ENCODE measurements at places on chromosomes 1 and 21. TPM values are rescaled to one million over a fixed set of nuclear protein-coding genes. Genes with fewer than 3 reads are reported as not detected.
A peak's percentile ranks its signal among the peaks of the same experiment; 100 is the strongest.

OR2L3 gene
- not detected for total RNA-seq

CRYZL1 gene
- total RNA-seq = 29.6 TPM

LIN28A gene
- not detected for total RNA-seq

CYP4Z1 gene
- total RNA-seq = not detected

GCSAML gene
- total RNA-seq = 3.5 TPM

LINGO4 gene
- total RNA-seq = not detected

HMGN2 gene
- 948 TPM for total RNA-seq

LGR6 gene
- 0.22 TPM for total RNA-seq

CYP2J2 gene
- 3.2 TPM for total RNA-seq

PLA2G2D gene
- not detected for total RNA-seq

MAP3K7CL gene
- total RNA-seq = 5.7 TPM

TCHH gene
- 0.22 TPM for total RNA-seq

ROR1 gene
- not detected for total RNA-seq

CD1E gene
- total RNA-seq = not detected

DNA sequence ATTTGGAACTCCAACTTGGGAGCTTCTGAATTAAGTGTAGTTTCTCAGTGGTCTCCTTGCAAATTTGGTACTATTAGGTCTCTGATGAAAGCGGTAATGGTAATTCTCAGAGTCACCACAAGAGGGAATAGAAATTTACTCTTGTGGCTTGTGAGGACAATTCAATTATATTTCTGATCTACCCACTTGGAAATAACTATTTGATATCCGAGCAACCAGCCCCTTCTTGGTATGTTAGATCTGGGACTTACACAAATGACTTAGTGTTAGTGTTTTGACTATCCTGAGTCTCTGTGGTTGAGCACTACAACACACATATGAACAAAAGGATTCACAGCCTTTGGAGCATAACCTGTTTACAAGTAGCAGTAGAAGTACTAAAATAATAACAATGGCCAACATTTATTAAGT, 68.1 kb downstream of the RPS6KA1 start:
- H3K27ac ChIP-seq = no peak overlapping the region
- DNase-seq = no peak
- no peaks in the 10 kb centered on the region for H3K36me3 ChIP-seq
- H3K27me3 ChIP-seq = no peaks in the 10 kb centered on the region

GRCh38 chr1:216710598-216711333, 12.5 kb downstream of the ESRRG start:
- no peaks in the 10 kb centered on the region for H3K4me1 ChIP-seq
- DNase-seq = no peak
- no peaks in the 10 kb centered on the region for H3K36me3 ChIP-seq

GRCh38 chr1:25082216-25082899, 149.9 kb downstream of the SYF2 start:
- H3K27me3 ChIP-seq = no peaks in the 10 kb centered on the region
- H3K36me3 ChIP-seq = peaks cover 1% of the 10 kb centered on the region
- DNase-seq = no peak
- H3K4me3 ChIP-seq = no peak overlapping the region

DNA sequence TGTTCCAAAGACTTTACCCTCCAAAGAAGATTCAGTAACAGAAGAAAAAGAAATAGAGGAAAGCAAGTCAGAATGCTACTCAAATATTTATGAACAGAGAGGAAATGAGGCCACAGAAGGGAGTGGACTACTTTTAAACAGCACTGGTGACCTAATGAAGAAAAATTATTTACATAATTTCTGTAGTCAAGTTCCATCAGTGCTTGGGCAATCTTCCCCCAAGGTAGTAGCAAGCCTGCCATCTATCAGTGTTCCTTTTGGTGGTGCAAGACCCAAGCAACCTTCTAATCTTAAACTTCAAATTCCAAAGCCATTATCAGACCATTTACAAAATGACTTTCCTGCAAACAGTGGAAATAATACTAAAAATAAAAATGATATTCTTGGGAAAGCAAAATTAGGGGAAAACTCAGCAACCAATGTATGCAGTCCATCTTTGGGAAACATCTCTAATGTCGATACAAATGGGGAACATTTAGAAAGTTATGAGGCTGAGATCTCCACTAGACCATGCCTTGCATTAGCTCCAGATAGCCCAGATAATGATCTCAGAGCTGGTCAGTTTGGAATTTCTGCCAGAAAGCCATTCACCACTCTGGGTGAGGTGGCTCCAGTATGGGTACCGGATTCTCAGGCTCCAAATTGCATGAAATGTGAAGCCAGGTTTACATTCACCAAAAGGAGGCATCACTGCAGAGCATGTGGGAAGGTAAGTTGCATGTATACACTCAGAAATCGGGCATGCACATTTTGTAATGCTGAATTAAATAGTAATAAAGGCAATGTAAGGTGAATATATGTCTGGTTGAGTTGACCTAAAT, 97.2 kb downstream of the ZFYVE9 start:
- H3K27ac ChIP-seq = no peak overlapping the region
- H3K36me3 ChIP-seq = peaks cover 2% of the 10 kb centered on the region
- no peak for DNase-seq
- H3K27me3 ChIP-seq = no peaks in the 10 kb centered on the region

GRCh38 chr1:83086986-83087512, 911.9 kb downstream of the TTLL7 start:
- H3K36me3 ChIP-seq = no peaks in the 10 kb centered on the region
- DNase-seq = no peak
- no peak overlapping the region for H3K27ac ChIP-seq

GRCh38 chr1:167849666-167850065, 64.3 kb downstream of the ADCY10 start:
- H3K4me3 ChIP-seq = no peak overlapping the region
- H3K4me1 ChIP-seq = no peaks in the 10 kb centered on the region
- no peak for DNase-seq
- no peaks in the 10 kb centered on the region for H3K27me3 ChIP-seq

- H3K4me1 ChIP-seq = peaks cover 48% of the 10 kb centered on the region
- DNase-seq = no peak
- H3K27ac ChIP-seq = peak overlapping the region; percentile 94
- peaks cover 4% of the 10 kb centered on the region for H3K27me3 ChIP-seq
- H3K36me3 ChIP-seq = peaks cover 47% of the 10 kb centered on the region
These were observed 973 bp downstream of the C1orf74 start for GRCh38 chr1:209783386-209783785.

- H3K4me3 ChIP-seq = no peak overlapping the region
- DNase-seq = no peak
- peaks cover 8% of the 10 kb centered on the region for H3K36me3 ChIP-seq
- H3K27ac ChIP-seq = no peak overlapping the region
- H3K27me3 ChIP-seq = no peaks in the 10 kb centered on the region
These were observed 36.1 kb downstream of the SLC45A1 start for GRCh38 chr1:8354038-8354437.

GRCh38 chr21:30434033-30434631, 4.1 kb downstream of the KRTAP13-4 start:
- H3K27ac ChIP-seq = no peak overlapping the region
- peak; percentile 2 for DNase-seq
- no peak overlapping the region for H3K4me3 ChIP-seq
- peaks cover 17% of the 10 kb centered on the region for H3K27me3 ChIP-seq
- H3K4me1 ChIP-seq = no peaks in the 10 kb centered on the region
- H3K36me3 ChIP-seq = no peaks in the 10 kb centered on the region

GRCh38 chr1:95263450-95263849, 29.4 kb downstream of the RWDD3 start:
- peaks cover 4% of the 10 kb centered on the region for H3K27me3 ChIP-seq
- H3K4me1 ChIP-seq = no peaks in the 10 kb centered on the region
- no peak overlapping the region for H3K27ac ChIP-seq
- DNase-seq = no peak
- H3K36me3 ChIP-seq = no peaks in the 10 kb centered on the region

- no peaks in the 10 kb centered on the region for H3K4me1 ChIP-seq
- peaks cover 38% of the 10 kb centered on the region for H3K36me3 ChIP-seq
These were observed 76.3 kb downstream of the UCK2 start for GRCh38 chr1:165903672-165904071.

DNA sequence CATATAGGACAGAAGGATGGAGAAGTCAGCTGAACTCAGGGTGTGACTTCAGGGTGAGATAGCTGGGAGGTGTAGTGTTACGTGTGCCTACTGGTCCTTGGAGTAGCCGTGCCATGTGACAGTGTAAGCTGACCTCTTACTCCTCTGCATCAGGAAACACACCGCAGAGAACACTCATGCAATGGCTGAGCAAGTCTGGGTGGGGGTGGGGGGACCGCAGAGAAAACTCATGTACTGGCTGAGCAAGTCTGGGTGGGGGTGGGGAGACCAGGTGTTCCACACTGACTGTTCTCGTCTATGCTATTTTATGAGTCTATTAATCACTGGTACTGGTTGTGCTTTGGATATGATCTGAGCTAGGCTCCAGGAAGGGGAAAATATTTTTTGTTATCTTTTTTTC, 233.1 kb downstream of the PAPPA2 start:
- no peak for DNase-seq
- no peaks in the 10 kb centered on the region for H3K4me1 ChIP-seq
- no peaks in the 10 kb centered on the region for H3K36me3 ChIP-seq

- H3K27ac ChIP-seq = no peak overlapping the region
- H3K4me3 ChIP-seq = no peak overlapping the region
- no peak for DNase-seq
- no peaks in the 10 kb centered on the region for H3K36me3 ChIP-seq
- H3K4me1 ChIP-seq = peaks cover 11% of the 10 kb centered on the region
These were observed 155.5 kb upstream of the CACNA1E start for GRCh38 chr1:181327796-181328195.

DNA sequence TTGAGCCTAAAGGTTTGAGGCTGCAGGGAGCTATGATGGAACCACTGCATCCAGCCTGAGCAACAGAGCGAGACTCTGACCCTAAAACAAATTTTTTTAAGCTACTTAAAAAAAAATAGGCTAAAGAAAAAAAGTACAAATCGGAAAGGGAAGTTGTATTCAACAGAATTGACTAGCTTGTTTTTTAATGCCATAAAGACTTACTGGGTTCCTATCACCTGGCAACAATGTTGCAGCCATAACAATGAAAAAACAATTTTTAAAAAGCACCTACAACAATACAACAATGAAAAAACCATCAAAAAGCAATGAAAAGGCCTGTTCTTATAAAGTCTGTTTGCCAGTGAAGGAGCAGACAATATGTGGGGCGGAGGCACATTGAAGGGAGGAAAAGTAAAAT, 20.1 kb upstream of the PIGK start:
- no peaks in the 10 kb centered on the region for H3K27me3 ChIP-seq
- no peak for DNase-seq

- peaks cover 16% of the 10 kb centered on the region for H3K27me3 ChIP-seq
- no peaks in the 10 kb centered on the region for H3K36me3 ChIP-seq
- no peak for DNase-seq
These were observed 1.8 kb upstream of the SLC26A9 start for GRCh38 chr1:205945069-205945468.

- H3K27me3 ChIP-seq = no peaks in the 10 kb centered on the region
- DNase-seq = no peak
- H3K36me3 ChIP-seq = peaks cover 8% of the 10 kb centered on the region
These were observed 99.2 kb upstream of the BTG3 start for GRCh38 chr21:17711896-17712295.

DNA sequence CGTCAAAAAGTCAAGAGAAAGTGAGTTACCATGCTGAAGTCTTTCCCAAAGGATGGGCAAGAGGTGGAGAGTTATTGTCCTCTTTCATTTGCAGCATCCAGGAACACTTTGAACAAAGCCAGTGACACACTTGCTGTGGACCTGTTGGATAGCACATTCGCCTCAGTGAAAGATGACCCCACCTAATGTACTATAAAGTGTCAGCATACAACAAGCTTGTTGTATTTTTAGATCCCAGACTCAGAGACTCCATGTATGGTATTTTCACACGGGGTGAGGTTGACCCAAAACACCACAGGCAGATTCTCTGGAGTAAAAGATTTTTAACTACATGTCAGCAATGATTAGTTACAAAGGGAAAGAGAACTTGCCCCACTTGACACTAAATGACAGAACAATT, 273.8 kb downstream of the PTBP2 start:
- peaks cover 4% of the 10 kb centered on the region for H3K27me3 ChIP-seq
- no peak overlapping the region for H3K27ac ChIP-seq
- no peaks in the 10 kb centered on the region for H3K36me3 ChIP-seq
- peaks cover 2% of the 10 kb centered on the region for H3K4me1 ChIP-seq

DNA sequence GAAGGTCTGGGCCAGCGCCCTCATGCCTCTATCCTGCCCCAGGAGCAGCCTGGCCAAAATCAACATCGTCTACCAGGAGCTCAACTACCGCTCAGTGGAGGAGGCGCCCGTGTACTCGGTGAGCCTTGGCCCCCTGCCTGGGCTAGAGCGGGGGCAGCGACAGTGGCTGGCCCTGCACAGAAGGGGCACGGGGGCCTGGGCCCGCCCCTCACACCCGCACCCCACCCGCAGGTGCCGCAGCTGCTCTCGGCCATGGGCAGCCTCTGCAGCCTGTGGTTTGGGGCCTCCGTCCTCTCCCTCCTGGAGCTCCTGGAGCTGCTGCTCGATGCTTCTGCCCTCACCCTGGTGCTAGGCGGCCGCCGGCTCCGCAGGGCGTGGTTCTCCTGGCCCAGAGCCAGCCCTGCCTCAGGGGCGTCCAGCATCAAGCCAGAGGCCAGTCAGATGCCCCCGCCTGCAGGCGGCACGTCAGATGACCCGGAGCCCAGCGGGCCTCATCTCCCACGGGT, 10.8 kb downstream of the SCNN1D start:
- H3K27me3 ChIP-seq = no peaks in the 10 kb centered on the region
- H3K27ac ChIP-seq = no peak overlapping the region
- no peak for DNase-seq
- no peaks in the 10 kb centered on the region for H3K36me3 ChIP-seq
- no peaks in the 10 kb centered on the region for H3K4me1 ChIP-seq

DNA sequence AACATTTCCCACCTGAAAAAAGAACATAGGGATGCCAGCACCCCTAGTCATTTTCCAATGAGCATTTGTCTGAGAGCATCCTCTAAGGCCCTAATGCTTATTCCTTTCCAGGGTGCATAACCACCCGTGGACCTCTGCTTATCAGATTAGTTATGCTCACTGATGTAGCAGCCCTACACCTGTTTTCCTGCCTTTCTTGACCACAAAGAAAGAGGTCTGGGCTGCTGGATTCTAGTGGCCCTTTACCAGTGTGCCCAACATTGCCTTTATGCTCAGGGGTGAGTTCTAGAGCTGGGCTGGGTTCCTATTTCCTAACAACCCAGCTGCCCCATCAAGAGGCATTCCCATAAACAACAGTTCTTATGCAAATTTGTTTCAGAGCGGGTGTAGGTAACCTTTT, 20.3 kb upstream of the PM20D1 start:
- no peak overlapping the region for H3K4me3 ChIP-seq
- DNase-seq = no peak
- no peaks in the 10 kb centered on the region for H3K36me3 ChIP-seq
- no peaks in the 10 kb centered on the region for H3K4me1 ChIP-seq
- H3K27me3 ChIP-seq = no peaks in the 10 kb centered on the region

GRCh38 chr1:243513726-243514491, 258.1 kb downstream of the SDCCAG8 start:
- no peak for DNase-seq
- no peak overlapping the region for H3K27ac ChIP-seq
- no peaks in the 10 kb centered on the region for H3K27me3 ChIP-seq
- no peak overlapping the region for H3K4me3 ChIP-seq
- peaks cover 19% of the 10 kb centered on the region for H3K4me1 ChIP-seq

Measured in activated naive CD8-positive, alpha-beta T cell treated with anti-CD3 and anti-CD28 coated beads for 36 hours (primary cell).